ENCODE measurements at places on chromosomes 16 and 17.

- DNase-seq, result no peak
Observed at GRCh38 chr16:11064202-11064540, 119.8 kb downstream of the CLEC16A start.

DNA sequence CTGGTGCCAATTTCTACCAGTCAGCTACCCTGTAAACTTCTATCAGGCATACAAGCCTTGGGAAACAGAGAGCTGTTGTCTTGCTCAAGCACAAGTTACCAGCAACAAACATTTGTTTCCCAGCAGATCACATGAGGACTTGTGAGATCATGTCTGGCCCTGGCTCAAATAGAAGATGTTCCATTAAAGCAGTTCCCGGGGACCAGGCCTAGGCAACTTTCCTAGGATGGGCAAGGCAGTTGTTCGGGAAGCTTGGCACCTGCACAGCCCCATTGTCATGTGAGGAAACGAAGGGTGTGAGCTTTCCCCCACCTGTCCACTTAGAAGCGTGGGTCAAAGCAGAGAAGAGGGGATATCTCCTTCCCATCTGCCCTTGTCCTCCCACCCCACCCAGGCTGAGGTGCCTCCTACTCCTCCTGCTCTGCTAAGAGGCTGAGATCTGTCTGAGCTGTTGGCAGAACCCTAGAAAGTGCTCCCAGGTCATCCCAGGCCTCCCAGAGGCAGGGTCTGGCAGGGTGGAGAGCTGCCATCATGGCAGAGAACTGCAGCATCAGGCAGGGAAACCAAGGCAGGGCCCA lies 11.2 kb upstream of the SLC47A2 start:
- no peak for DNase-seq

DNA sequence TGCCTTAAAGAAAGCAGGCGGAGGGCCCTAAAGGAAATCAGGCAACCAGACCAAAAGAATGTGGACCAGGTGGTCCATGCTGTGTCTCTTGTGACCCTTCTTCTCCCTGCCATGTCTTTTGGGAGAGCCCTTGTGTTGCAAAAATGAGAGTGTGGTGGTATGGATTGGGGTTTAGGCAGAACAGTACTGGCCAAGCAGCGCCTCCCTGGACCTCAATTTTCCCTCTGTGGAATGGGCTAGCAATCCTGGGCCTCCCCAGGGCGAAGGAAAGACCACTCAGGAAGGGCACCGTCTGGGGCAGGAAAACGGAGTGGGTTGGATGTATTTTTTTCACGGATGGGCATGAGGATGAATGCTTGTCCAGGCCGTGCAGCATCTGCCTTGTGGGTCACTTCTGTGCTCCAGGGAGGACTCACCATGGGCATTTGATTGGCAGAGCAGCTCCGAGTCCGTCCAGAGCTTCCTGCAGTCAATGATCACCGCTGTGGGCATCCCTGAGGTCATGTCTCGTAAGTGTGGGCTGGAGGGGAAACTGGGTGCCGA lies 7.6 kb upstream of the NLRC5 start:
- DNase-seq, result no peak

- no peak for DNase-seq
Observed at GRCh38 chr17:15031975-15032374, 233.2 kb downstream of the PMP22 start.

- peak; percentile 31 for DNase-seq
Observed at GRCh38 chr16:1543085-1543896, 9.8 kb downstream of the TMEM204 start.

DNA sequence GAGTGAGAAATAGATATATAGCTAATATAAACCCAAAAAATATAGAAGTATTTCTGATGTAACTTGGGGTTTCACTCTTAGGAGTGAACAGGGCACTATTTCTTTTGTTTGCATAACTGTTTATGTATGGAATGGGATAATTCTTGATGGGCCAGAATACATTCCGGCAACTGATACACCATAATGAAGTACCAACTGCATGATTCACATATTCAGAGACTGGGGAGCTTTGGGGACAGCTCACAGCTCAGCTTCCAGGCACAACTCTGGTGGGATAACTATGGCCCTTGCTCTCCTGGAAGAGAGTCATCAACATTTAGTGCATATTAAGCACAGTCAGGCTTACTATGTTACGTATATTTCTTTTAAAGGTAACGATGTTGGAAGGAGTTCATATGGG lies 42.1 kb upstream of the ADCY7 start:
- no peak for DNase-seq

GRCh38 chr16:71490361-71490760 lies 1.2 kb upstream of the ZNF19 start:
- DNase-seq, result no peak

GRCh38 chr16:82134846-82135245 lies 35.2 kb downstream of the MPHOSPH6 start:
- DNase-seq, result no peak

- no peak for DNase-seq
Observed at GRCh38 chr16:66988197-66988788, at the start of gene CES4A. Gene CES4A (plus strand): TSS chr16:66988589. CDS start chr16:66988773, 184 bp downstream.

- DNase-seq, result no peak
Observed at GRCh38 chr16:49800876-49801275, 55.0 kb downstream of the ZNF423 start.

DNA sequence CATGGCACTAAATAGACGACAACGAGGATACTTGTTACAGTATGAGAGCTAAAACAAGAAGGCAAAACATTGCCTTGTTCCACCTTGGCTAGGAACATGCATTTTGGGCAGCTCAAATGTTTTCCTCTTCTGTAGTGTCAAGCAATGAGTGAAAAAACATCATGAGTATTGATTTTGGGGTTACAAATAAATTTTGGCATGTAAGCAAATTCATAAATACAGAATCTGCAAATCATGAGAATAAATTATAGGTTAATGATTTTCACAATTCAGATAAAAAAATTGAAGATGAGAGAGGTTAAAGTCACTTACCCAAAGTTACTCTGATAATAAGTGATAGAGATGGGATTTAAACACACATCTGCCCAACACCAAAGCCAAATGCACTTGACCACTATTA lies 28.4 kb upstream of the NUFIP2 start:
- no peak for DNase-seq

- DNase-seq, result no peak
Observed at GRCh38 chr16:81595629-81596292, 151.2 kb downstream of the CMIP start.

- DNase-seq, result no peak
Observed at GRCh38 chr17:1639549-1640180, 5.9 kb downstream of the SCARF1 start.

GRCh38 chr17:76147211-76148014 lies 6.4 kb upstream of the FOXJ1 start:
- DNase-seq, result no peak

DNA sequence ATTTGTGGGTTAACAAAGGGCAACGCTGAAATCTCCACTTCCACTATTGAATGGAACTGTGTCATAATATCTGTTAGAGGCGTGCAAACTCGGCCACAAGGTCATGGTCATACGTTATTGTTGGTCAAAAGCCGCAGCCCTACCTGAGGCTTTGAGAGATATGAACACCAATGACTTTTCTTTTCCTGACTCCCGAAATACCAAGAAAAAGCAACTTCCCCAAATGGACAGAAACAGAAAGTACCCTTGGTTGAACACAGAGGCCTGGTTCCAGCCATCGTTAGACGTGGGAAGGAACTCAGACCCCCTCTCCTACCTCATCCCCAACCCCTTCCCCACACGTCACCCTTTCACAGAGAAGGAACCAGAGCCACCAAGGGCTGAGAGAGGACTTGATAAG lies 1.4 kb upstream of the PIK3R5 start:
- DNase-seq, result no peak

DNA sequence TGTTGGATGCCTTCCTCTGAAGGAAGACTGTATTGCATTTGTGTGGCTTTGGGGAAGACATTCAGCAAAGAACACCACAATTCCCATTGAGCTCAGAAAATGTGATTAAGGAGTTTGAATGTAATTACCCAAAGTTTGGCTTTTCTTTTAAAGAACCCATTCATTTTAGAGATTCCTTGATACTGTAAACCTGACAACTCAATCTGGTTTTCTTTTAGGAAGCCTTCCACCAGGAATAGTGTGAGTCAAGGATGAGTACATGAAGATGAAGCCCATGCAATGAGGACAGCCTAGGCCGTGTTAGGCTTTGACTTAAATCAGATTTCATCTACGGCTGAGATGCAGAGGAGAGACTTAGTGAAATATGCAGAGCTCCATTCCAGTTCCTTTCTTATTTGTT lies 271.7 kb upstream of the TBX2 start:
- DNase-seq, result no peak

DNA sequence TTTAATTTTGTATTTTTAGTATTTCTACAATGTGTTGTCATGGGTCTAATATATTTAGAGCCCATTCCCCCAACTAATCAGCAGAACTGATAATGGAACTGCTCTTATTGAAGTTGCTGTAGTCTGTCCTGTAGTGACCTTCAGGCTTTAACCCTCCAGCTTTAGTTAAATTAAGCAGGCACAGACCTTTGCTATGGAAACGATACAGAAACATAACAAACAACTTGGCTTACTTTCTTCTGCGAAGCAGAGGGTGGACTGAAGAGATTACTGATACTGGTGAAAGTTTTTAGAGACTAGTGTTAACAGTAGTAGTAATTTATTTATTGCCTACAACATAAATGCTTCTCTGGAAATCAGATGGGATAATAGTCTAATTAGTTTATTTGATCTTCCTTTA lies 61.4 kb downstream of the NFATC3 start:
- no peak for DNase-seq

DNA sequence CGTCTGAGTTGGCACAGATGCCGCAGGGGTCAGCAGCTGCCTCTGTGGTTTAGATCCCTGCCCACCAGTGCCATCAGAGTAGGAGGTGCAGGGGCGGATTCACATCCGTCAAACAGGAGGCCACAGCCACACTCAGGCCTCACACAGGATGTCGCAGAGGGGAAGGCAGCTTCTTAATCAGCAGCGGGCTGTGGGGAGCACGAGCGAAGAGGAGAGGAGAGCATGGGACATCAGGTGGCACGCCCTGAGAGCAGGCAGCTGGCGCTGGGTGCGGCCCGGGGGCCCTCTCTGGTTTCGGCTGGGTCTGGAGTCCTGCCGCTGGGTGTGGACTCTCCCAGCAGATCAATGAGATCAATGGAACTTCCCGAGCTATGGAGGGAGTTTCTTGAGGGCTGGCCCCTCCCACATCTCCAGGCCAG lies 9.6 kb downstream of the LLGL2 start:
- DNase-seq, result no peak

DNA sequence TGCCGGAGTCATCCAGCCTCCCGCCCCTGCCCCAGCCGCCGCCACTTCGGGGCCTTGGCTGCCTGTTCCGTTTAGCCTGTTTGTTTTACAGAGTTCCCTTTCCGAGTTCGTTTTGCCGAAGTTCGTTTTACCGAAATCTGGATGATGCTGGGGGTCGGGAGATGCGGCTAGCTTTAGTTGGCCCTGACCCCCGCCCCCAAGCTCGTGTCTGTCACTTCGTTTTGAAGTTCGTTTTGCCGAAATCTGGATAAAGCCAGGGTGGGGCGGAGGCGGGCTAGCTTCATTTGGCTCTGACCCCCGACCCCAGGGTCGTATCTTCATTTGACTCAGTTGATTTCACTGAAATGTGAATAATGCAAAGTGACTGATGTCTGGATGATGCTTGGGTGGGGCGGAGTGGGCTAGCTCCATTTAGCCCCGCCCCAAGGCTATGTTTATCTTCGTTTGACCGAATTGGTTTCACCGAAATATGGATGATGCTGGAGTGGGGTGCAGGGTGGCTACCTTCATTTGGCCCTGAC lies 591 bp downstream of the PSMD7 start:
- DNase-seq, result no peak

- no peak for DNase-seq
Observed at GRCh38 chr16:75660726-75661302, 13.2 kb downstream of the TERF2IP start.

DNA sequence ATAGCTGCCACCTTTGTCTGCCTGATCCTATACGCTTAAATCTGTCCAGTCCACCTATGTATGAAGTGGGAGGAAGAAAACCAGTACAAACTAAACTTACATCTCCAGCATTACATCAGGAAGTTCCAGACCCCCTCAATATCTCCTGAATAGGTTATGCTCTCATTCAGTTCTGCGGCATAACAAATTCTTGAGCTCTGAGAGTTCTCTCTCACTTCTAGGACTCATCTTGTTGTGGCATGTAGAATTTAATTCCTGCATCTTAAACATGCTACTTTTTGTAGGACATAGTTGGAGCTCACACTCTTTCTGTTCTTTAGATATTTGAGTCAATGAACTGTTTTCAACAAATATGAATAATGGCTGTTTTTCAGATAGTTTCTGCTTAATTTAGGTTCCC lies 662.5 kb downstream of the CDH11 start:
- no peak for DNase-seq

DNA sequence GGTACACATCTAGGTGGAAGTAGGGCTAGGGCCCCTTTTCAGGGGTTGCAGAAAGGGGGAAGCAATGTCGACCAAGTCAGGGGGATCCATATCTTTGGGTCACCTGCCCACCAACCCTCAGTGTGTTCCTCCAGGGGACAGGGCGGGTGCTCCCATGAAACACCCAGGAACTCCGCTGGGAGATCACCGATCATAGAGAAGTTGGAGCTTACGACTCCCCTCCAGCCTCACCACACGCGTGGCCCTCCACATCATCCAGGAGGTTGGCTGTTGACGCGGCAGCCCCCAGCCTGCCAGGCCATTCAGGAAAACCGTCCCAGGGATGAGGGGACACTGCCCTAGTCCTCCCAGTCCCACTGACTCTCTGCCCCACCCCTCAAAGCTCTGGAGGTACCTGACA lies 17.3 kb upstream of the MRPS23 start:
- DNase-seq, result no peak

DNA sequence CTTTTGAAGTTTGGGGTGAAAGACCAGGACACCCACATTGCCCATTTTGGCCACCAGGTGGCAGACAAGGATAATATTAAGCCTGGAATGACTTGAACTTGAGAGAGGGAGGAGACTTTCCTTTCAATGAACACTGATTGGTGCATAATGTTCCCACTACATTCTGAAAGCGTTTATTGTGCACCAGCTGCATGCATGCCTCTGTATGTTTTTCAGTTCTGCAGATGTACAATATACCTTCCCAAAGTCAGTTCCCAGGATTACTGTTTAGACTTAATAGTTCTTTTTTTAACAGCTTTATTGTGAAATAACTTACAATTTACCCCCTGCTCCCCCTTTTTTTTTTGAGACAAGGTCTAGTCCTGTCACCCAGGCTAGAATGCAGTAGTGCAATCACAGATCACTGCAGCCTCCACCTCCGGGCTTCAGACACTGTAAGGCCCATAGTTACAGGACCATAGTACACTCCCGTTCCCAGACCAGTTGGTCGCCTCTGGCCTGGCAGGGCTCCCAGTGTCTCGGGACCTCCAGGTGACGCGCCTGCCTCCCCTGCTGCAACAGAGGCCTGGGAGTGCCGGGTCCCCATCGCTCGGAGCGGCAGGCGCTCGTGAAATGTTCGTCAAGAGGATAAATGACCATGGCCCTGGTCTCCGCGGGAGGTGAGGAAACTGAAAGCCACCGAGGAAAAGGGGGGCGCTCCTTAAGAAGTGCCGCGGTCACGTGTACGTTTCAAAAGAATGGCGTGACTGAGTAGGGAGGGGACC lies 12.2 kb downstream of the CES2 start:
- peak; percentile 75 for DNase-seq

- DNase-seq, result no peak
Observed at GRCh38 chr17:33712120-33712519, 419.0 kb upstream of the ASIC2 start.
